Activated T-cell treated with anti-CD3 and anti-CD28 coated beads, Interleukin-2, amount 50 U/mL, for 72 hours (primary cell): ENCODE measurements at places on chromosomes 4 and X. TPM values are rescaled to one million over a fixed set of nuclear protein-coding genes. Genes with fewer than 3 reads are reported as not detected.
A peak's percentile ranks its signal among the peaks of the same experiment; 100 is the strongest.

DNA sequence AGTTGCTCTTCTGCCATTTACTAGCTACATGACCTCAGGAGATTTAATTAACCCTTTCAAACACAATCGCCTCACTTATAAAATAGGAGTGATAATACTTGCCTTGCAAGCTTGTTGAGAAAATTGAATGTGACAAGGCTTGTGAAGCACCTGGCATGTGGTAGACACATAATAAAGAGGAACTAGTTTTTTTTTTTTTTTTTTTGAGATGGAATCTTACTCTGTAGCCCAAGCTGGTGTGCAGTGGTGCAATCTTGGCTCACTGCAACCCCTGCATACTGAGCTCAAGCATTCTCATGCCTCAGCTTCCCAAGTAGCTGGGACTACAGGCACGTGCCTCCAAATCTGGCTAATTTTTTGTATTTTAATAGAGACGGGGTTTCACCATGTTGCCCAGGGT is 73.7 kb upstream of the STIM2 start:
- DNase-seq: no peak

GRCh38 chr4:163930086-163930485 is 435.6 kb downstream of the TMA16 start:
- DNase-seq: no peak

DNA sequence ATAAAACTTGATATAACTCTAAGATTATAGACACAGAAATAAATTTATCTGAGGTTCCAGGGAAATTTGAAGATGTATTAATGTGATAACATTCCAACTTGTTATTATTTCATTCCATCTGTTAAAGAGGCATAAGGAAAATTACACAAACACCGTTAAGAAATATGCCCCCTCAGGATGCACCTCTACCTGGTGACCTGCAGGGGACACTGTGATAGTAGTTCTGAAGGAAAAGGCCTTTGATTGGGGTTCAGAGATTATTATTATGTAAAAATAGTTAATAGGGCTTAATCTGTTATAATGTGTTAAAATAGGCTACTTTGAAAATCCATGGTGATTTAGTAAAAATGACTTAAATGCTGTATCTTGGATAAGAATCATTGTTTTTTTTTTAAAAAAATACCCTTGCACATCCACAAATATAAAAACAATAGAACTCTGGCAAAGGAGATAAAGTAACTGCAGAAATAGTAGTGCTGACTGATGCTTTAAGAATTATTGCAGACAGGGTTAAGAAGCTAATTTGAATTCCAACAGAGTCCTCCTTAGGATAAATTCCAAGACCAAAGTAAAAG is 6.1 kb upstream of the ABRAXAS1 start:
- DNase-seq: no peak

- peak; percentile 19 for DNase-seq
These were observed 27.0 kb upstream of the TMEM131L start for GRCh38 chr4:153438916-153439756.

DNA sequence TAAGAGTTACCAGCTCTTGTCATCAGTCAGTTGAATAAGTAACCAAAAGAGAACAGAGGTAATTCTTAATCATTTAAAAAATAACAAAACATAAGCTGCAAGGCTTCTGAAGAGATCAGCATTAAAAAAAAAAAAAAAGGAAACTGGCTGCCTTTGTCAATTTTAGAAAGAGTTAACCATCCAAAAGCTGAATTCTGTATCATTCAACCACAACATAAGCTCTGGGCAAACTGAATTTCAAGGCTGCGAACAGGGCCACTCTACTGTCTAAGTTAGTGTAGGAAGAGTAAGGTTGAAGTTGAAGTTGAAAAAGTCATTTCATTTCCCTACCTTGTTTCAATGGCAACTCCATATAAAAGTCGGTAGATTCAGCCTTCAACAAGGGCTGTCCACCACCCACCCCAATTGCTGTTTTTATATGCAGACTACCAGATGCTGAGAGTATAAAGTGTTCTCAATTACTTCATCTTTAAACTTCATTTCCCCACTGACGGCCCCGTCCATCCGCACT is 1.1 kb upstream of the LIN54 start:
- DNase-seq: peak; percentile 5

GRCh38 chrX:12984603-12985319 is 9.9 kb downstream of the TMSB4X start:
- DNase-seq: peak; percentile 68

- no peak for DNase-seq
These were observed 216.2 kb downstream of the CEP135 start for GRCh38 chr4:56164907-56165306.

GRCh38 chr4:10917566-10917965 is 233.0 kb upstream of the CLNK start:
- no peak for DNase-seq

DNA sequence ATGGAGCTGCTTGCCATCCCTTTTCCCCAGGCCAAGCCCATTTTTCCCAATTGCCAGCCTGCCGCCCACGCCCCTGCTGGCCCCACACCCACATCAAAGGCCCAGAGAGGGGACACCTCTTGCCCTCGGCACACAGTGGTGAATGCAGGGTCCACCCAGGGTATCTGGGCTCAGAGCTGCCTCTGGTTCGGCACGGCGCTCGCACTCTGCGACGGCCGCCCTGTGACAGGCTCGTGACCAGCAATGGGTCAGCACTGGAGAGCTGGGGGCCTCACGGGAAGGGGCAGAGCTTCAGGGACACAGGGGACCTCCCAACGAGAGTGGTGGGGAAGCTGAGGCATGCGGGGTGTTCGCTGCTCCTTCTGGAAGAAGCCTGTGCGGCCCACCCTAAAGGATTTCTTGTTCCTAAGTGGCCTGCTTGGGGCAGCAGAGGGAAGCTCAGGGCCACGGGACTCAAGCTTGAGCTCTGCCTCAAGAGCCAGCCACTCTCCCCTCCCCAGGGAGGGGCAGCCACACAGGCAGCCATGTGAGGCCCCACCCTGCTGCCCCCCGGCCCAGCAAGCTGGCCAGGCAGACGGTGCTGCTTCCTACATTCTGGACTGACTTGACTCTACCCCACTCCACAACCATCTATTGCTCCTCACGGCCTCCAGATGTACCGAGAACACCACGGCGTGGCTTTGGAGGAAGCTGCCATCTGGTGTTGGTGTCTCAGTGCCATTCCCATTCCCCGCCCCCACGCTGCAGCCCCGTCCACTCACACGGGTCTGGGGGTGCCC is 73.7 kb downstream of the ABLIM2 start:
- no peak for DNase-seq

DNA sequence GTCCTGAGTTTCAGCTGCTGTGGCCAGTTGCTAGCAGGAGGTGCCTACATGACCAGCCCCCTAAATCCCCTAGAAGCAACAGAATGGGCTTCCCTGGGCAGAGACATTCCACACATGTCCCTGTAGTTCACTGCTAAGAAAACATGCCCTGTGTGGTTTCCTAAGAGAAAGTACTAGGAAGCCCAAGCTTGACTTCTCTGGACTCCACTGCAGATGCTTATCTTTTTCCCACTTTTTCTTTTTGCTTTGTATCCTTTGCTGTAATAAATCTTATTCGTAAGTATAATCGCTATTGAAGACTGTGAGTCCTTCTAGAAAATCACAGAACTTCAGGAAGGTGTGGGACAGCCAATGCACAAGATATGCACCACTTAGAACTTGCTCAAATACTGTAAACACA is 15.6 kb downstream of the RPGR start:
- no peak for DNase-seq

DNA sequence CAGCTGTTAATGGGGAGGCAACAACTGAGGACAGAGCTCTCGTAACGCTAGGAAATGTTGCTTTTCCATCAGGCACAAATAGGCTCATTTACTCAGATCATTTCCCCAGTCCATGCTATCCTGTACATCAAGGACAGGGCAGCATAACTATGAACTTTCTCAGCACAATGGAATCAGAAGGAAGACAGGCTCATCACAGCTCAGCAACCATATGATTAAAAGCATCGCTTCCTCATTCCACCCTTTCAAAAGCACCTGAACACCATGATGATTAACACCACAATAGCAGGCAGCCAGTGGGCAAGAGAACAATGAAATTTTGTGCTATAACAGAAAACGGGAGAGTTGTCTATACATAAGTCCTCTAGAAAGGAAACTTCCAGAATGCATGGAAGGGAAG is 297.8 kb downstream of the ZNF674 start:
- DNase-seq: no peak

- DNase-seq: no peak
These were observed 23.8 kb downstream of the REELD1 start for GRCh38 chr4:146238107-146238506.

DNA sequence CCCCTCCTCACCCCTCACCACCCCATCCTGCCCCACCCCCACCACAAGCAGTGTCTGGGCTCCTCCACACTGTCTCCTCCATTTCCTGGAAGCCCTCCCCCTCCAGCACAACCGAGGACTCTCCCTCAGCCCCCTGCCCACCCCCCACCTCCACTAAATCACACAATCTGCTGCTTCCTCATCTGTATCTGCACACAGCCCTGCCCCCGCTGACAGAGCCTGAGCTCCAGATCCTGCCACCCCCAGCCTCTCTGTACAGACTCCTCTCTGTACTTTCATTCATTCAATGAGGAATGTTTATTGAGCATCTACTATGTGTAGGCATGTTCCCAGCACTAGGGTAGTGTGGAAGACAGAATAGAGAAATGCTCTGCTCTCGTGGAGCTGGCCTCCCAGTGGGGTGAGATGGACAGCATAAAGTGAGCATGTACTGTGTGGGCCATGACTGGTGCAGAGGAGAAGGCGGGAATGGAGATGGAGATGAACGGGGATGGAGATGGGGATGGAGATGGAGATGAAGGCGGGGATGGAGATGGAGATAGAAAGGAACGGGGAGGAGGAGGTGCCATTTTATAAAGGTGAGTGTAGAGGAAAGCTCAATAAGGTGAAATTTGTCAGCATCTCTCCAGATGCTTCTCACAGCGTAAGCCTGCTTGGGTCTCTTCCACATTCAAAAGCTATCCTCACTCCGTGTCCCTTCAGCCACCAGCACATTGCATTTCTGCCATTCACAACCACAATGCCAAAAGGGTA is 2.5 kb upstream of the PPP2R2C start:
- no peak for DNase-seq

GRCh38 chrX:149511081-149511480 is 6.0 kb upstream of the IDS start:
- no peak for DNase-seq

DNA sequence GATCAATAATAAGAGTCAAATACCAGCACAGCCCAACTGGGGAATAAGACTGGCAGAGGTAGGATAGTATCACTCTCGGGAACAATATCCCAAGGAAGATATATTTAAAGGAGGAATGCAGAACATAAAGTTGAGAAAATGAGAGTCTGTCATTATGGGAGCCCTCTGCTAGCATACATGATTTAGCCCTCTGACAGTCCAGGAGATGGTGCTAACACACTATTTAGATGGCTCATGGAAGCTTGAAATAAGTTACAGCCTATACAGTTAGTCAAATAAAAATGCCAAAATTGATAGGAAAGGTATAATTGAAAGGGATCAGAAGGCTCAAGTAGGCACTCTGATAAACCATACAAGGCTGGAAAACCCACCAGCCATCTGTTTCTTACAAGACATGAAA is 201.0 kb upstream of the NEIL3 start:
- no peak for DNase-seq

Gene HPGD
- total RNA-seq: 5.2 TPM

Gene NEXMIF
- total RNA-seq: 0.65 TPM

Gene GLOD5
- total RNA-seq: not detected

Gene TMPRSS11B
- not detected for total RNA-seq

Gene TLR1
- total RNA-seq: 3.2 TPM

Gene ARAP2
- total RNA-seq: 70.8 TPM

Gene CCKAR
- total RNA-seq: not detected

Gene PFKFB1
- total RNA-seq: 1.6 TPM

Gene EGF
- not detected for total RNA-seq
